ENCODE measurements at places on chromosomes 6 and 20.

- no peak for DNase-seq
Measured at GRCh38 chr20:60600036-60600435, 641.8 kb downstream of the CDH26 start.

GRCh38 chr6:11853678-11854407, 75.2 kb upstream of the ADTRP start:
- DNase-seq: no peak

GRCh38 chr6:104595311-104595820, 264.4 kb downstream of the HACE1 start:
- DNase-seq: no peak

DNA sequence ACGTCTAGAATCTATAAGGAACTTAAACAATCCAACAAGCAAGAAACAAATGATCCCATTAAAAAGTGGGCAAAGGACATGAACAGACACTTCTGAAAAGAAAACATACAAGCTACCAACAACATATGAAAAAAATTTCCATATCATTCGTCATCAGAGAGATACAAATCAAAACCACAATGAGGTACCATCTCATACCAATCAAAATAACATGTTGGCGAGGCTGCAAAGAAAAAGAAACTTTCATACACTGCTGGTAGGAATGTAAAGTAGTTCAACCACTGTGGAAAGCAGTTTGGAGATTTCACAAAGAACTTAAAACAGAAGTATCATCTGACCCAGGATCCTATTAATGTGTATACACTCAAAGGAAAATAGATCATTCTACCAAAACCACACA, 243.9 kb upstream of the RUNX2 start:
- no peak for DNase-seq

DNA sequence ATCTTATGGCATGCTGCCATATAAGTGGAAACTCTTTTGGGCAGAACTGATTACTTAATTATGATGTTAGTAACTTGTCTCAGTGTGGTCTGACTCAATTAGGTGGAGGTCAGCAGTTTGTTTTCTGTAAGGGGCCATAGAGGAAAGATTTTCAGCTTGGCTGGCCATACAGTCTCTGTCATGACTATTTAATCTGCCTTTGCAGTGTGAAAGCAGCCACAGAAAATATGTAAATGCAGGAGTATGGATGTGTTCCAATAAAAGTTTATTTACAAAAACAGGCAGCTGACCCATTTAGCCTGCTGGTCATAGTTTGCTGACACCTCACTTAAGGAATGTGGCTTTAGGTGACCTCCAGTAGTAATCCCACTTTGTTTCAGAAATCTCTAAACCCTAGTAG, 700.7 kb downstream of the EPM2A start:
- no peak for DNase-seq

DNA sequence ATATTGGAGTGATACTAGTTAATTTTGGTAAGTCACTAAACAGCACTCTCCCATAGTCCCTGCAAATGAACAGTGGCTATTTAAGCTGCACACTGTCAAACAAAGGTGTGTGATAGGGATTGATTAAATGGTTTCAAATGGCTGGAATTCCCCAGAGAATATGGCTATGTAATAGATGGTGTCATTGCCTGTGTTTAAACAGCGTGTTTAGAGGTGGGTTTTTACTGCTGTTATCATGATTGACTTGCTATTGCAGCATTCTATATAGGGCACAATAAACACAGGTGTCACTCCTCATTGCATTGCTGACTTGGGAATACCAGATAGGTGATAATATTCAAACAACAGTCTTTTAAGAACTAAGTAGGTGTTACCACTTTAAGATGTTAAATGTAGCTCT, 171.7 kb upstream of the MAN1A1 start:
- DNase-seq: no peak

GRCh38 chr6:44179072-44179536, 20.5 kb downstream of the CAPN11 start:
- no peak for DNase-seq

GRCh38 chr20:3238616-3239025, 369 bp downstream of the SLC4A11 start:
- no peak for DNase-seq

- no peak for DNase-seq
Measured at GRCh38 chr6:19692506-19693298, 144.5 kb upstream of the ID4 start.

GRCh38 chr6:21829126-21829525, 235.6 kb downstream of the SOX4 start:
- DNase-seq: no peak

DNA sequence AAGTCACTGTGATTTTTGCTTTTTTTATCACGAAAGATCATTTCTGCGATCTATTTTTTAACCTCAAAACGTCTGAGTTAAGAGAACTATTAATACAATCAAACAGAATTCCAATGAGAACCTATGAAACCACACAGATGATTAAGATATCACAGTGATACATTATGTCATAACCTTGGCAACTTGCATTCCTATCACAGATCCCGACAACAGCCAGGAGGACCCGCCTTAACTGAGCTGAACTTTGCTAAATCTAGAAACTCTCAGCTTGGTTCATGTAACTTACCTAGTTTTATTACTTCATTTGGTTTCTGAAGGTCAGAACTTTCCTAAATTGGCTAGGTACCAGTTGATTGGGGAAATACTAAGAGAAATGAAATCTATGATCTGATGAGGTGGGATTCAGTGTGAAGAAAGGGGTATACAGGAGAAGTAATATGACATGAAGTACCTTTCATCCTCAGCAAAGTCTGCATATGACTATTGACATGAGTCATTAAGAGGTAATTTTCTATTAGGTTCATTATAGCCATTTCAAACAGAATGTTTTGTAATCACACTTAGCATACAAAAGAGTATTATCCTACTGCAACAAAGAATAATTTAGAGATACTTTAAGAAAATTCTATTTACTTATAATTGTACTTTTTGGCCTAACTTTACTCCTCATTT, 11.2 kb downstream of the LYRM4 start:
- DNase-seq: no peak

DNA sequence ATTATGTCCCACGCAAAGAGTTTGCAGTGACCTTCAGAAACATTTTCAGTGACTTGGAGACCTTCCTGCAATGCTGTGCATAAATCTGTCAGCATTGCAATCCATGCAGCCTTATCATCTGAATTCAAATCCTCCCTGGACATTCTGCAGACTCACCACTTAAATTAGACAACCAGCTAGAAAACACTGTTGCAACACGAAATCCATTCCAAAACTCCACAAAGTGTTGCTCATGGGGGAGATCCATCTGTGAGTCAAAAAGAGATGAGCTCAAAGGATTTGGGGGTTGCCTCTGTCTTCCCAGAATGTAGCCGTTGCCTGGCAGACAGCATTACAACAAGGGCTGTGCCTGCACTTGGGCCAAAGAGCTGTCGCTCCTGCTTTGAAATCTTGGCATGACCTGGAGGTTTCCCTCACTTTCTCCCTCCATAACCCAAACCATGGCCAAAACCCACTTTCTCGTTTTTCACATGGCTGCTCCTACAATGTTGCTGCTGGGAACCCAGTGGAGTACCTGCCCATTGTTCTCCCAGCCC, 163.5 kb upstream of the CDYL start:
- DNase-seq: no peak

DNA sequence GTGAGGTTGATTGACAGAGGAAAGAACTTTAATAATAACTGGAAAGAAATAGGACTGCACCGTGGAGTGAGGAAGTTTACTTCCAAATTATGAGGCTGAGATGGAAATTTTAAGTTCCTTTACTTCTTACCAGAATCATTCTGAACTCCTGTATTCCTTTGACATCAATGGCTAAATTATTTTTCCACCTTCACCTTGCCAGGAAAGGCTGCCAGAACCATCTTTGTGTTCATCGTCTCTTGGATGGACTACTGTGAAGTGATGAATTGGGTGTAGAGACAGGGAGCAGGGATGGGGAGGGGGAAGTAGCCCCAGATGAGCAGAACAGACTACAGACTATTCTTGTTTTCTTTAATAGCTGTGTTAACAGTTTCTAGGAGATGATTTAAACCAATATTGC, 102.1 kb upstream of the CEP162 start:
- DNase-seq: no peak

DNA sequence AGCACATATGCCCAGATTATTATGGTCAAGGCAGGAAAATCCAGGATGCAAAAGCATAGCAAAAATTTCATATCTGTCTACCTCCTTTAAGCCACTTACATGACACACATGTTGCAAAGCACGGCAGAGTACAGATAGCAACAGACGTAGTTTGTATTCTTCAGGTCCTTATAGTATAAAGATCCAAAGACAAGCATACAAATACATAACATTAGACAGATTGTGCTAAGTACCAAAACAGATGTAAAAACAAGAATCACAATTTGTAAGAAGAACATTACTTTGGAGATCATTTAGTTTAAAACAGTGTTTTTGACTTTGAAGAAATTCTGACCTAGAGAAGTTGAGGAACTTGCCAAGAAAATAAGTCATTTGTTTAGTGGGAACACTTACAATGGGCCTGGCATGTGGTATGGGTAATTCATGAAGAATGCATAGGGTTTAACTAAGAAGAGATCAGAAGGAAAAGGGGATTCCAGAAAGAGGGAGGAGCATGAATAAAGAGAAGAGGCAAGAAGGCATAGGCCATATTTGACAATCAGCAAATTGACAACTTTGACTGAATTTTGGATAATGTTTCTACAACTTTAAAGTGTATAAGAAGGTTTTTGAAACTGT, 30.6 kb upstream of the LMBRD1 start:
- no peak for DNase-seq
